ENCODE measurements at places on chromosomes 11 and 22. TPM values are rescaled to one million over a fixed set of nuclear protein-coding genes. Genes with fewer than 3 reads are reported as not detected.

DNA sequence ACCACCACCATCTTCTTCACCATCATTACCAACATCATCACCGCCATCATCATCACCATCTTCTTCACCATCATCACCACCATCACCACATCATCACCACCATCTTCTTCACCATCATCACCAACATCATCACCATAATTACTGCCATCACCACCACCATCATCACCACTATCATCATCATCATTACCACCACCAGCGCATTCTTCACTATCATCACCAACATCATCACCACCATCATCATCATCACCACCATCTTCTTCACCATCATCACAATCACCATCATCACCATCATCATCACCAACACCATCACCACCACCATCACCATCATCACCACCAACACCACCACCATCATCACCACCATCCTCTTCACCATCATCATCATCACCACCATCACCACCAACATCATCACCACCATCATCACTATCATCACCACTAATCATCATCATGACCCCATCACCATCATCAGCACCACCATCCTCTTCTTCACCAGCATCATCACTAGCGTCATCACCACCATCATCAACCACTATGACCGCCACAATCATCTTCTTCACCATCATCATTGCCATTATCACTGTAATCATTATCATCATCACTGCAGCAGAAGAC lies 303.8 kb downstream of the CTTN start:
- DNase-seq = no peak

GRCh38 chr11:38937709-38938108 lies 2339.7 kb upstream of the RAG2 start:
- DNase-seq = peak; percentile 30

DNA sequence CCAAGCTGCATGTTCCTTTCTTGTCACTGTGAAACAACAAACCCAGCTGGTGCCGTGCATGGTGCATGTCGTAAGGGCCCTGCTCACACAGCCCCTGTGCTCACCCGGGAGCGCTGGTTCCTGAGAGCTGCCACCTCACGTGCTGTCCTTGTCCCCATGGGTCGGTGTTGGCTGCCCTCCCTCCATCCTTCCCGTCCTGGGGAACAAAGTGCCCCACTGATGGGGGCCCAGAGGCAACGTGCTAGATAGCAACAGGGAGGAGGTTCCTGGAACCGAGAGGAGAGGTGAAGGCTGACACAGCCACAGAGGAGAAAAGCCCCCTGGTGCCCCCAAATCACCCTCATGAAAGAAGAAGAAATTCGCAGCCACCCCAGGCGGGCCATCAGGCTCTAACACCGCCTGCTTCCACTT lies 56.6 kb upstream of the SLC22A12 start:
- DNase-seq = no peak

DNA sequence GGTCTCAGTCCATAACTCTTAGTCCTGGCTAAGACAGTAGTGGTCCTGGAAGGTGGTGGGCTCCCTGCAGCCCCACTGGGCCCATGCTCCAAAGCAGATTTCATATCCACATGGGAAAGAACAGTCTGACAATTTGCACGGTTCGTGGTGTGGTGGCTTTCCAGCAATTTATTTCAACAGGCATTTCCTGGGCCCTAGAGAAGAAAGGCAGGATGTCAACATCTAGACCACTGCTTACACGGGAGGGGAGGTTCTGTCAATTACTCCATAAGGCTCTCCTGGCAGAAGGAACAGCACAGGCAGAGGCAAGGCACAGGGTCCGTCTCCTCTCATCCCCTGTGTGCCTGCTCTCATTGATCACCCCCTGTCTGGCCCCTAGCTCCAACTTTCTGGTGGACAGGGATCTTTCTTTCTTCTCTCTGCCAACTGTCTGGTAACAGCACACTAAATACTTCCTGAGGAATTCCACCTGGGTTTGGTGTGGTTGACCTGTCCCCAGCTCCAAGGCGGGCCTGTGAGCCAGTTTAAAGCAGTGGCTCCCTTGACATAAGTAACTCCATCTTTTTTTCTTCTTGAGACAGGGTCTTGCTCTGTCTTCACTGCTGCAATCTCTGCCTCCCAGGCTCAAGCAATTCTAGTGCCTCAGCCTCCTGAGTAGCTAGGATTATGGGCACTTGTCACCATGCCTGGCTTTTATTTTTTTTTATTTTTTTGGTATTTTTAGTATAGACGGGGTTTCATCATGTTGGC lies 5.1 kb upstream of the A4GALT start:
- no peak for DNase-seq

DNA sequence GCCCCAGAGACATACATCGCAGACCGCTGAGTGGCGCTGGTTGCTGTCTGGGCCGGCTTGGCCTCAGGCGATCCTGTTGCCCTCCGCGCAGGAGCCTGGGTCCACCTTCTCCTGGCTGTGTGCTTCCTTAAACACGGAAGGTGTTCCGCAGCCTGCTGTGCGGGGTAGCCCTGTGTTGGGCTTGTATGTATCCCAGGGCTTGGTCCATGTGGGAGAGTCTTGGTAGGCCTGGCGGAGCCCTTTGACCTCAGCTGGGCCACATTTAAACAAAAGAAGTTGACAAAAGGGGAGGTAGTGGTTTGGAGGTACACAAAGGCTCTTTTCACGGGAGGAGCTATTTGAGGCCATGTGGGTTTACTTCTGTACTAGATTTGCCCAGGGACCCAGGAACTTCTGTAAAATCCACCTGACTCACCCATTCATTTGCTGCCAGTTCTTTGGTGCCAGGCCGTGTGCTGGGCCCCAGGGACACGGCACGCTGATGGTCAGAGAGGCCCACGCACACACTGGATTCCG lies 11.0 kb upstream of the GRAMD4 start:
- no peak for DNase-seq

DNA sequence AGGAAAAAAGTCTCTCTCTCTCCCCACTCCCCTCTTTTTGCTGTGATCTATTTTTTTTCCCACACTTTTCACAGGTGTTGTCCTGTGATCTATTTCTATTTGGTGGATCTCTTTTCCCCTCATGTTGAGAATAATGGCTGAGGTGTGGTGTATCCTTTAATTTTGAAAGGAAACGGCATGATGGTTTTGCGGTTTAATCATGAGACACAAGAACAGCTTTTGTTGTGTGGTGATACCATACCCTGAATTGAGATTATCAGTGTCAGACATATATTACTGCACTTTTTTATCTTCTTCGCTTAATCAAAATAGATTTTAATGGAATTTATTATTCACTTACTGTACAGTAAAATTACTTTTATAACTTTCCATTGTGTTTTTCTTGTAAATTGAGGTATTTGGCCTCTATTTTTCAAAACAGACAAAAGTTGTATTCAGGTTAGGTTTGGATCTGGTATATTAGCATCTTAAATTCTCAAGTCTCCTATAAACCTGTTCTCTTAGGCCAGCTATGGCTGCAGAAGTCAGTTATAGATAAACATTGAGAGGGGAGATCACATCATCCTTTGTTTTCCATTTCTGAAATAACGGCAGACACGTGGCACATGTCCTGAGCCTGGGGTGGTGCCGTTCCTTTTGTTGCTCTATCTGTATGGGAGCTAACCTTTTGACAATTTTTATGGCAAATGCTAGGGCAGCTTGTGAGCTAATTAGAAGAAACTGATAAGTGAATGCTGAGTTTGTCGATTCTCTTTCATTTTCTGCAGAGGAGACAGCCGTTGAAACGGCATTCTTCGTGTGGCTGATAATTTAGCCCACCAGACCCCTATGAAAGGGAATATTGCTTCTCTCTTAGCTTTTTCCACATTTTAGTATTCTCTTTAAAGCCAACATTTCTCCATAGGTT lies 25.8 kb downstream of the NF2 start:
- DNase-seq = no peak

- DNase-seq = no peak
Measured at GRCh38 chr11:68040101-68040956, 1.5 kb downstream of the TCIRG1 start.

- DNase-seq = peak; percentile 74
Measured at GRCh38 chr11:118295815-118296454, 8.6 kb upstream of the CD3E start.

GRCh38 chr22:28937206-28938025 lies 54.0 kb downstream of the ZNRF3 start:
- no peak for DNase-seq

GRCh38 chr11:69382131-69383128 lies 88.5 kb downstream of the MYEOV start:
- DNase-seq = no peak

DNA sequence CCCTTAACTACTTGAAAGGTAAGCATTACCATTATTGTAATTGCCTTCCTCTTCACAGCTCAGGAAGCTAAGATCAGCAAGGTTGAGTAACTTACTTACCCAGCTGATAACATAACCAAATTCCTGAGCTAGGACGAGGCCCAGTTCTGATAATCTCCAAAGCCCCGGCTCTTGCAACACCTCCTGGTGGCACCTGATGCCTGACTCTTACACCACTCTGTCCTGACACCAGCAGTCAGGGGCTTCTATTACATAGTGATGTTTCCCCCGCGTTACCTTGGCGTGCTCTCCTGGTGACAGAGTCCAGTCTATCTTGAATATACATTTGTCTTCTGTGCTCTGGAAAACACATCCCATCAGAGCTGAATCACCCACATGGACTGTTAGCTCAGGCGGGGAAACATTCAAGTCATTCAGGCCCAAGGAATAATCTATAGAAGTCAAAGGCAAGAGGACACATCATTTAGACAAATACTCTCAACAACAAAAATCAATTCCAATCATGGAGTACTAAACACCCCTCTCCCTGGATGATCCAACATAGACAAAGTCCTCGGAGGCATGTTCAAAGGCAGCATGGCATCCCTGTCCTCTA lies 12.6 kb downstream of the JAML start:
- no peak for DNase-seq

DNA sequence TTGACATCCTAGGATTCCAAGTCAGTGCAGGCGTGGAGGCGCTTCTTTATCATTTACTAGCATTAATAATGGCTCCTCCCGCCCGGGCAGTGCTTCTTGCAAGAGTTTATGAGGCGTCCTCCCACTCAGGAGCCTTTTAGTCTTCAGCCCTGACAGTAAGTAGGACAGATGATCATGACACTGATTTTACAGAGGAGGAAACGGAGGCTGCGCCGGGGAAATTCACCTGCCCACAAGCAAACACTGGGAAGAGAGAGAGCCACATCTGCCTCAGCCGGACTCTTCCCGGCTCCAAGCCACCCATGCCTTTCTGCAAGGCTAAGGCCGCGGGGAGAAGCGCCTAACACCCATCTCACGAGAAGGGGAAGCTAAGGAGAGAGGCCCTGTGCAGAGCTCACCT lies 35.9 kb downstream of the KIAA0930 start:
- no peak for DNase-seq

DNA sequence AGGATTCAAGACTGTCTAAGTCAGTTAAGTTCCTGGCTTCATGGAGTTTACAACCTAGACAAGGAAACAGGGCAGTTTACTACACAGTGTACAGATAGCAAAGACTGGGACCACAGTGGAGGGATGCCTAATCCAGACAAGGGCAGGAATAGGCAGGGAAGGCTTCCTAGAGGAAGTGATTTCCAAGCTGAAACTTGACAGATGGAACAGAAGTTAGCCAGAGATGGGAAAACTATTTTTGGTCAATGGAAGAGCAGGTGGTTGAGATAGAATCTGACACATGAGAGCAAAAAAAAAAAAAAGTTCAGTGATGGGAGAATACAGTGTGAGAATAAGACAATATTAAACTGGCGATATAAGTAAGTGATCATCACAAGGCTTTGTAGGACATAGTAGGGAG lies 1.3 kb downstream of the COA4 start:
- DNase-seq = no peak

DNA sequence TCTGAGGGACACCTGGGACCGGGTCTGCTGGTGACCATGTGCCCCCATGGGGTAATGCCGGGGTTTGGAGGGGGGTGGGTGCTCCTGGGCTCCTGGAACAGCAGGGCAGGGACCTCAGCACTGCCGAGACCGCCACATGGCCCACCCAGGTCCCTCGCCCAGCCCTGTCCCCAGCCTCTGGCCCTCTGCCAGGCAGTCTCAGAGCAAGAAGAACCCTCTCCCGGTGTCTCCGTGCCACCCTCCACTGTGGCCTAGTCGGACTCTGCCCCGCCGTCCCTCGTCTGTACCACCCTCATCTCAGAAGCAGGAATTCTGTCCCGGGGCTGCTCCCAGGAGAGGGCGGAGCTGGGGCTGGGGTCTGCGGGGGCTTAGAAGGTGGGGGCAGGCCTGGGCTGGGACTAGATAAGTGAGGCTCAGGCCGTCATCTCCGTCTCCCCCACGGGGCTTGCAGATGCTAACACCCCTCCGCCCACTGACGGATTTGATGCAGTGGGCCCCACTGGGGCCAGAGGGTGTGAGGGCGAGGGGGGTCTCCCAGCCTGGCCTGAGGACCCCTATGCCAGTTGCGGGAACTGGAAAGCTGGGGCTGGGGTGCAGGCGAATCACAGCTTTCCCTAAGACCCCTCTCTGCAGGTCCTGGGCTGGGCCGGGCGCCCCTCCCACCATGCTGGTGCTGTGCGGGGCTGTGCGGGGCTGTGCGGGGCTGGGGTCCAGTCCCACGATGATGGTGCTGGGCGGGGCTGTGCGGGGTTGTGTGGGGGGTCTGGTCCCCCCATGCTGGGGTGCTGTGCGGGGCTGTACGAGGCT lies 1.1 kb downstream of the MUC5AC start:
- no peak for DNase-seq

- no peak for DNase-seq
Measured at GRCh38 chr11:110513846-110514437, 84.2 kb downstream of the FDX1 start.

DNA sequence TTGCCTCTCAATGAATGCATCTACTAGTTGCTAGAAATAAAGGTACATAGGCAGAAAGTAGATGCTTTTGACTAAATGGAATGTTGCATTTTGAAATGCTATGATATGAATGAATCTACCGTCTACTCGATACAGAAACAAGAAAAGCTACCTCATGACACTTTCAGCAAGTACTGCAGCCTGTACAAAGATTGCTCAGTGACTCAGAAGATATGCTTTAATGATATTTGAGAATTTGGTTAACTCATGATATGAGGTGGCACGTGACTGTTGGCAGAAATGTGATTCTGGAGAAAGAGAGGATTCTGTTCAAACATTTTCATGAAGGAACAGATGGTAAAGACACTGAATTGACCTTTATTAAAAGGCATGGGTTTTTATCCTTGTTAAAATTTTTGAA lies 76.0 kb downstream of the HSD17B12 start:
- DNase-seq = no peak

GRCh38 chr11:61007383-61007955 lies 36.0 kb downstream of the CD6 start:
- DNase-seq = no peak

DNA sequence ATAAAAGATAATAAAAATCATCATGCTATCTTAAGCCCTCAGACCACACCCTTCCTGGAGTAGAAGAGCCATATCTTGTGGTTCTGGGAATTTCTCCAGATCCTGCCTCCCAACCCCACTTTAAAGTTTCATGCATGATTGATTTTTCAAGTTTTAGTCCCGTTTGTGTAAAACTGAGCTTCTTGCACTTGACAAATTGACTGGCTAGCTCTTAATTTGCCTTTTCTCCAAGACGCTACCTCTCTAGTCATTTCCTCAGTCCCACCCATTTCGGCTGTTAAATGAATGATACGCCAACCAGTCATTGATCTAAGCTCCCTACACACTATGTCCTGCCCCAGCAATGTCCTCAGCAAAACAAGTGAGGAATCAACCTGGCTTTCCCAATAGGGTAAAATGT lies 71.8 kb upstream of the TEAD1 start:
- no peak for DNase-seq

Gene OR51B4
- polyA plus RNA-seq = not detected

Gene GLYATL1
- polyA plus RNA-seq = 0.53 TPM

Gene CUL5
- polyA plus RNA-seq = 13.0 TPM

Gene PDGFB
- polyA plus RNA-seq = 9.1 TPM

Gene CEP126
- polyA plus RNA-seq = 0.76 TPM

Gene MAPK11
- 3.4 TPM for polyA plus RNA-seq

Gene NPAS4
- polyA plus RNA-seq = not detected

Gene RBMXL2
- not detected for polyA plus RNA-seq

Gene RAB36
- polyA plus RNA-seq = 7.6 TPM

Gene RIMBP3B
- polyA plus RNA-seq = 0.01 TPM

Gene ARHGAP8
- 28.0 TPM for polyA plus RNA-seq

Data from mammary epithelial cell (primary cell).